ENCODE measurements at places on chromosomes 4 and X.

GRCh38 chr4:39043058-39043860 is 11.1 kb upstream of the TMEM156 start:
- DNase-seq, result no peak

- no peak for DNase-seq
Observed at GRCh38 chrX:17167915-17168314, 207.1 kb upstream of the NHS start.

DNA sequence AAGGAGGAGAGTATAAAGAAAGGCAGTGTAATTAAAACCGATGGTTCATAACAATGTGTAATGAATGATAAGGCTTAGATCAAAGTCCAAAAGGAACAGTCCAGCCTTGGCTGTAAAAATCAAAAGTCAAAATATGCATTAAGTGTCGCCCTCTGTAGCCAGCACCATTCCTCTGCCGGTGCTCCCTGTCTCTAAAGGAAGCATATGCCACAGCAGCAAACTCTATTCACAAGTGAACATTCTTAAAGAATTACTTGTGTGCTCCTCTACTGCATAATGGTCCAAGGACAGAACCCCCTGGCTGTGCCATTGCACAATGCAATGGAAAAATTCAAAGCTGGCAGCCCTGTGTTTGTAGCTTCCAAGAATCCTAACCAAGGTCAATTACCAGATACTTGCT is 16.3 kb upstream of the MBNL3 start:
- DNase-seq, result no peak

DNA sequence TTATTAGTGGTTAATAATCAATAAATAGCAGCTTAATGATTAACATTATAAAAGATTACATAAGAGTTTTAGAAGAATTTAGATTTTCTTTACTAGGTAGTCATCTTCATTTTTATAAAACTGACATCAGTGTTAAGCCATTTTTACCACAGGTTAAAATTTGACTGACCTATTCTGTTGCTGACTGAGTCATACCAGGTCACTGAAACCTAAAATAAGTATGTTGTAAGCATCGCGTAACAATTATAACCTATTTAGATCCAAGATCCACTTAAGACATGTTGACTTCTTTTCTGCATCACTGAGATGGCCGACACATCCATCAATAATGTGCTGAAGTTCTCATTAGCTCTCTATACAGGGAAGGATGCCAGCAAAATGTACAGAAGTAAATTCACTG is 36.7 kb downstream of the ARX start:
- DNase-seq, result no peak

- DNase-seq, result peak; percentile 5
Observed at GRCh38 chrX:2967998-2968909, 38.1 kb upstream of the ARSH start.

DNA sequence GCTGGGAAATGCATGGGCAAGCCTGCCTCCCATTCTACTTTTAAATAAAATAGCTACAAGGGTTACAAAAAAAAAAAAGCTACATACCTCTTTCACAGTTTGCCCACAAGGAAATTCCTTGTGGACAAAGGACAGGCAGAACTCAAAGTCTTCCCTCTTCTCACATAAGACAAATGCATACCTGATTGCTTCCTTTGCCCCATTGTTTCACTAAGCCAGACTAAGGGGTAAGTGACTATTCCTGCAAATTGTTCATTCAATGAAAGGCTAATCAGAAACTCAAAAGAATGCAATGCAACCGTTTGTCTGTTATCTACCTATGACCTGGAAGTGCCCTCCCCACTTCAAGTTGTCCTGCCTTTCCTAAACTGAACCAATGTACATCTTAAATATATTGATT is 780.6 kb downstream of the FAM133A start:
- no peak for DNase-seq

DNA sequence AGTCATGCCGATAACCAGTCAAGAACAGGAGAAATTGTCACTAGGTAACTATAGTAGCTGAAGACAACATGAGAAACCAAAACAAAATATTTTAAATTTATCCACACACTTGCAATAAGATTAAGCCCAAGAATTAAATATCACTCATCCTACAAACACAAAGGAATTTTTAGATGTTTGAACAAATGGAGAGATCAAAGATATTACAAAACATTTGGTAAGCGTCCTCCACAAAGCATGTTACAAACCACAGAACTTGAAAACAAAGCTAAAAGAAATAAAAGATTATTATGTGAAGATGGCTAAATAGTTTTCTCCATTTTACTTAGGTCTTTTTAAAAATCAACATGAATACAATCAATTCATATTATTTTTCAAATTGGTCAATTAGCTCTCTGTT is 631.9 kb upstream of the INTU start:
- no peak for DNase-seq

DNA sequence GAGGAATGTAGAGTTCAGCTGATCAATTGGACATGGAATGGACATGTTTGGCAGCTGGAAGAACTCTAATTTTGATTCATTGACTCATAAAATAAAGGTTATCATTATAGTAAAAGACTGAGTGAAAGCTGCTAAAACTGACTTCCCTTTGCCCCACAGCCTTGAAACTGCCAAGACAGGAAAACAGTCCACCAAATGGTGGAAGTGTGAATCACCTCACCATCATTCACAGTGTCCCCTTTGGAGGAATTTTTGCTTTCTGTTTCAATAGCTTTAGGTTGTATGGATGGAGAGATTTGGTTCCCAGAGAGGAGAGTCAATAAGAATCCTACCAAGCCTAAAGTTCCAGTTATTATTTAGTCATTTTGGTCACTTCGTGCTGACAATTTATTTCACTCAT is 20.8 kb upstream of the FREM3 start:
- DNase-seq, result no peak

- DNase-seq, result peak; percentile 77
Observed at GRCh38 chr4:37891260-37892159, 626 bp downstream of the TBC1D1 start.

GRCh38 chr4:85772470-85772869 is 297.5 kb downstream of the ARHGAP24 start:
- DNase-seq, result no peak

DNA sequence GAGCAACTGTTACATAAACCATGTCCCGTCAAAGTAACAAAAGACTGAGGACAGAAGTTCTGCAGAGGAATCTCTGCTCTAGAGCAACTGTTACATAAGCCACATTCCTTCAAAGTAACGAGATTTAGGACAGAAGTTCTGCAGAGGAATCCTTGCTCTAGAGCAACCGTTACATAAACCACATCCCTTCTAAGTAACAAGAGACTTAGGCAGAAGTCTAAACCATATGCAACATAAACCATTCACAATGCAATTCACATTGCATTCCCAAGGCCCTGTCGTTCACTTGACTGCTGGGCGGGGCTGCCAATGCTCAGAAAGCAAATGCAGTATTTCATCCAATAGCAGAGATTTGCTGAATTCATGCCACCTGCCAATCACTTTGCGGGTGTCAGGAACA is 124.4 kb upstream of the PUDP start:
- no peak for DNase-seq

DNA sequence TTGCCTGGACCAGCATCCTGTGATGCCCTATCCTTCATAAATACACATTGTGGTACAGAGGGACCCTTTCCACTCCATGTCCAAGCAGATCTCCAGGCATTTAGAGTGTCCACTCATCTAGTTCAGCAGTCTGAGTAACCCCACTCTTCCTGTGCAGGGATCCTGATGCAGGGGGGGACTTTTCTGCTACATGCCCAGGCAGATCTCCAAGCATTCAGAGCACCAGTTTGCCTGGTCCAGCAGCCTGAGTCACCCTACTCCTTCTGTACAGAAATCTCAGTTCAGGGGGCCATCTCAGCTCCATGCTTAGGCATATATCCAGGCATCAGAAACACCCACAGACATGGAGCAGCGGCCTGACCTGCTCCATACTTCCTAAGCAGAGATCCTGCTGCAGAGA is 1089.8 kb downstream of the FAT4 start:
- no peak for DNase-seq

DNA sequence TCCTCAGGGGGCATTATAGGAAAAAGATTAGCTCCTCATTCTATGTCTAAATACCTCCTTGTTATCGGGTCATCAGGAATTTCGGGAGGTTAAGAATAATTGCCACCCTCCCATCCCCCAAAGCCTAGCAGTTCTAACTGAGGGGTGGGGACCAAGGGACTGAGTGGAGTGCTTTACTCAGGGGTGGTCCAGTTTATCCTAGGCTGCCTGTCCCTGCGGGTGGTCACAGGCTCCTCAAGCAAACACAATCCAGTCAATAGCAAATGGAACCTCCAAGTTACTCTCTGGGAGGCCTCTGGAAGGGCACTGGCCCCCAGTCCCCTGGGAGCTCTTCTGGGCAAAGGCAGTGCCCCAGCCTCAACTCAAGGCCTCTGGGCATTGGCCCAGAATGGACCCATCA is 6.7 kb downstream of the ELF4 start:
- no peak for DNase-seq

GRCh38 chr4:3177905-3178304 is 71.1 kb upstream of the MSANTD1 start:
- no peak for DNase-seq

DNA sequence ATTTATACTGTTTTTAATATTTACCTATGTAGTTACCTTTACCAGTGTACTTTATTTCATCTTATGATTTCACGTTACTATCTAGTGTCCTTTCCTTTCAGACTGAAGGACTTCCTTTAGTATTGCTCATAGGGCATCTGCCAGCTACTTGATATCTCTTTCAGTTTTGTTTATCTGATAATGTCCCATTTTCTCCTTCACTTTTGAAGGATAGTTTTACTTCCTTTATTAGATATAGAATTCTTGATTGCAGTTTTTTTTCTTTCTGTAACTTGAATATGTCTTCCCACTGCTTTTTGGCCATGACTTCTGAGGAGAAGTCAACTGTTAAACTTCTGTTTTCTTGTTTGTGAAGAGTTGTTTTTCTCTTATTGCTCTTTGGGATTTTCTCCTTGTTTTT is 69.4 kb upstream of the MAGED1 start:
- DNase-seq, result no peak

DNA sequence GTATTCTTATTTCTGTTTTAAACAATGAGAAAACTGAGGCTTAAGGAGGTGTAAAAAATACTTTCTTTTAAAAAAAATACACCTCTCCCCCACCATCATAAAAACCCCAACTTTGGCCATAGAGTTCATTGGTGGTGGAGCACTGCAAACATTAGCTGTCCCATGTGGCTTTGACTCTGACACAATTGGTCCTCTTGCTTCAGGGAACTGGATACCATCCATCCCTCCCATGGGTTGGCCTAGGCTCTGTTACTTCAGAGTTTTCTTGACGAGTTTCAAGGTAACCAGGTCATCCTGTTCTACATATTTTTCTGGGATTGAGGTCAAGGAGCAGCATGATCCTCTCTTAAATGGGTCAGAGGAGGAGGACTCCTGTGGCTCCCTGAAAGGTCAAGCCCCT is 50.5 kb downstream of the TMEM164 start:
- DNase-seq, result no peak

DNA sequence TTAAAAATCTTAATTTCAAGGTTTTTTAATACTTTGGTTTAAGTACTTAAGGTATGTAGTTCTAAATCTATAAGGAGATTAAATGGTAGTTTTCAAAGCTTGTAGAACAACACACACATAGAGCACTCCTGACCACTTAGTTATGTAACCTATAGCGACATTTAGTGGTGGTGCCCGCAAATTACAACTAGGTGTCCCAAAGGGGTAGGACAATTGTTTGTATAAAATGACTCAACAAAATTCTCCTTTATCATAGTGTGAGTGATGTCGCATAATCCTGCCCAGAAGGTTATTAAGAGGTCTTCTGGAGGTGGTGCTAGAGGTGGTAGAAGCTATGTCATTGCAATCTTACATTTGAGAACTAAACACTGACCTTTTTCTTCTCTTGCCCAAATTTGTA is 373.0 kb upstream of the RASGEF1B start:
- DNase-seq, result peak; percentile 75

DNA sequence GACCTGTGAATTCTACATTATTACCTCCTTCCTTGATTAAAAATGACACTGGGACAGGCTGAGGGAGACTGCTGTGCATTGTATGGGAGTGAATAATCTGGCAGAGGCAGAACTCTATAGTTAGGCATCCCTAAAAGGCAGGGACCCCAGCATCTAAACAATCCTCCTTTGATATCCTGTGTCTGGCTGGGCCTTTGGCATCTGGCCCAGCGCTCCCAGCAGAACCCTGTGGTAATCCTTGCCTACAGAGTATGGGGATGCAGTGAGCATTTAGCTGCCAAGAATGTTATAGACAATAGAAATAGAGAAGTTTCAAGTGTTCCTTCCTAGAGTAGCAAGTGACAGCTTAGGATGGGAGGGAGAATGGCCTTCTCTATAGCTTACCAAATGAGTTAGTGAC is 38.5 kb downstream of the ZCCHC12 start:
- no peak for DNase-seq

GRCh38 chr4:140071806-140072205 is 82.2 kb downstream of the MAML3 start:
- peak; percentile 79 for DNase-seq

GRCh38 chrX:46310815-46311497 is 234.3 kb downstream of the ZNF674 start:
- DNase-seq, result no peak

DNA sequence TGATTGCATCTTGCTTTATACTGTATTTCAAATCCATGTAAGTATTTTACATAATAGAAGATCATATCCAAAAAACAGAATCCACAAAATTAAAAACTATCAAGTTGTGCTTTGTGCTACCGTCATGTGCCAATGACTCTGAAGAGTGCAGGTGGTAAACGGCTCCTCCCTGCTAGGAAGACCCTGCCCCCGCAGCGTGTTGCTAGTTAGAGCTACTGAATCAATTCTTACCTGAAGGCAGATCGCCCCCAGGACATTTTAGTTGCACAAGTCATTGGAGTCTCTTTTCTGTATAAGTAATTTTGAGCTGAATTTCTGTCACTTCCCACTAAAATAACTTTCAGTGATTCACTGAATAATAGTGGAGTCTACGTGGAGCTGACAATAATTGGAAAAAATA is 599.5 kb upstream of the ZFP42 start:
- no peak for DNase-seq

GRCh38 chrX:112941209-112941837 is 100.7 kb upstream of the AMOT start:
- no peak for DNase-seq

GRCh38 chr4:107931775-107932321 is 499 bp downstream of the CYP2U1 start:
- peak; percentile 28 for DNase-seq

DNA sequence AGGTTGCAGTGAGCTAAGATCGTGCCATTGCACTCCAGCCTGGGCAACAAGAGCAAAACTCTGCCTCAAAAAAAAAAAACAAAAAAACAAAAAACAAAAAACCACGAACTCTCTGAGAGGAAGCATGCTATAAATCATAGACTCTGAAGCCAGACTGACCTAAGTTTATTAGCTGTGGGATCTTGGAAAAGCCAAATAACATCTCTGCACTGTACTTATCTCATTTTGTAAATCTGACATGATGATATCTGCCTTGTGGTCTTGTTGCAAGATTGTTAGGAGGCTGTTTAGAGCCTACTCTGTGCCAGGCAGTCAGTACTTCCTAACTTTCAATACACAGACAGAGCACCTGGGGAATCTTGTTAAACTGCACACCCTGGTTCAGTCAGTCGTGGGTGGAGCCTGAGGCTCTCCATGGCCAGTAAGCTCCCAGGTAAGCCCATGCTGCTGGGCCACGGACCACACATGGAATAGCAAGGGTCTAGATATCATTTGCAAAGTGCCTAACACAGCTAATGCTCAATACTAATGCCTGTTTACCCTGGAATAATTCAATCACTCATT is 107.6 kb upstream of the SMIM10 start:
- no peak for DNase-seq

- DNase-seq, result no peak
Observed at GRCh38 chrX:23341452-23341851, 6.8 kb downstream of the PTCHD1 start.
